ENCODE measurements at places on chromosomes 7 and 10. TPM values are rescaled to one million over a fixed set of nuclear protein-coding genes. Genes with fewer than 3 reads are reported as not detected.

DNA sequence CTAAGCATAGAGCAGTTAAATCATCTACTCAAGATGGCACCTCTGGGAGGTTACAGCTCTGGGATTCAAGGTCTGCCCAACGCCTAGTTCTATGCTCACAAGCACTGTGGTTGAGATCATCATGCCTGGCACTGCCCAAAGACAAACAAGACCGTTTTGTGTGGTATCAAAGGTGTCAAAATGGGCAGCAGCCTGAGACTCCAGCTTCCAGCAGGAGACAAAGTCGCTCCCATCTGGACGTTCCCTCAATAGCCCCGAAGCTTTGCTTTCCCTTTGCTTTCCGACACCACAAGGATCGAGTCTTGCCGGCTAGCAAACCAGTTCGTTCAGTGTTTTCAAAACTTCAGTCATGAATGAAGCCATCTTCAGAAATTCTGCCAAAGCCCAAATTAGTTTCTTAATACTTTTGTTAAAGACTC is 5.1 kb downstream of the HABP2 start:
- DNase-seq, result no peak

The MYL7 gene
- total RNA-seq, result not detected

- no peak for DNase-seq
Measured at GRCh38 chr7:128380483-128381106, 19.1 kb upstream of the PRRT4 start.

DNA sequence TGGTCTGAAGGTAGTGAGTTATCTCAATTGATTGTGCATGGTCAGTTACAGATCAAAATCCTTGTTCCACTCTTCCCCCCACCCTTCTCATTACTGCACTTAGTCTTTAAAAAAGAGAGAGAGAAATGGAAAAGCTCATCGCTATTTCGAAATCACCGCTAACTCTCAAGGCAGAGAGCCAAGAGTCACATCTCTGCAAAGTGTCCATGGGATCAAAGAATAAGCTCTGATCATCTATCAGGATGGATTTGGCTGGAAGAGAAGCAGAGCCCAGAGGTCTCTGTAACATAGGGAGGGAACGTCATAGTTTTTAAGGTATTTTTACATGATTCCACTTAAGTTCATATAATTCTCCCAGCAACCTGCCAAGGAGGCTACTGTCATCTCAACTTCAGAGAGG is 30.0 kb upstream of the MYH16 start:
- no peak for DNase-seq

The CCL24 gene
- 2.2 TPM for total RNA-seq

DNA sequence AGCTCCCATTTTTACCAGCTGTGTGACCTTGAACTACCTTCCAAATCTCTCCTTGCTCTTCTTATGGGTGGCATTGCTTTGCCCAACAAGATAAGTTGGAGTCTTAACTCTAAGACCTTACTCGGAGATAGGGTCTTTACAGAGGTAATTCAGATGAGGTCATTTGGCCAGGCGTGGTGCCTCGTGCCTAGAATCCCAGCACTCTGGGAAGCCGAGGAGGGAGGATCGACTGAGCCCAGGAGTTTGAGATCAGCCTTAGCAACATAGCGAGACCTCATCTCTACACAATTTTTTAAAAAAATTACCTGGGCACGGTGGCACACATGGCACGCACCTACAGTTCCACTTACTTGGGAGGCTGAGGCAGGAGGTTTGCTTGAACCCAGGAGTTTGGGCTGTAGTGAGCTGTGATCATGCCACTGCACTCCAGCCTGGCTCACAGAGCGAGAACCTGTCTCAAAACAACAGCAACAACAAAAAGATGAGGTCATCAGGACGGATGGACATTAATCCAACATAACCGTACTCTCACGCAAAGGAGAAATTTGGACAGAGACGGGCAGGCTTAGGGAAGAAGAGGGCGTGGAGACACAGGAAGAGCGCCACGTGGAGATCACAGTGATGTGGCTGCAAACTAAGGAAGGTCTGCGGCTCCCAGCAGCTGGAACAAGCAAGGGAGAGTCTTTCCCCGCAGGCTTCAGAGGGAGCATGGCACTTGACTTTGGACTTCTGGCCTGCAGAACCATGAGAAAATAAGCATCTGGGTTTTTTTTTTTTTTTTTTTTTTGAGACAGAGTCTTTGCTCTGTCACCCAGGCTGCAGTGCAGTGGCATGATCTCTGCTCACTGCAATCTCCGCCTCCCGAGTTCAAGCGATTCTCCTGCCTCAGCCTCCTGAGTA is 122.3 kb upstream of the CARD11 start:
- DNase-seq, result no peak

- no peak for DNase-seq
Measured at GRCh38 chr10:130042381-130042780, 68.2 kb downstream of the C10orf143 start.

The SLC25A28 gene
- 13.8 TPM for total RNA-seq

- no peak for DNase-seq
Measured at GRCh38 chr10:46096909-46097575, 51.0 kb upstream of the MSMB start.

DNA sequence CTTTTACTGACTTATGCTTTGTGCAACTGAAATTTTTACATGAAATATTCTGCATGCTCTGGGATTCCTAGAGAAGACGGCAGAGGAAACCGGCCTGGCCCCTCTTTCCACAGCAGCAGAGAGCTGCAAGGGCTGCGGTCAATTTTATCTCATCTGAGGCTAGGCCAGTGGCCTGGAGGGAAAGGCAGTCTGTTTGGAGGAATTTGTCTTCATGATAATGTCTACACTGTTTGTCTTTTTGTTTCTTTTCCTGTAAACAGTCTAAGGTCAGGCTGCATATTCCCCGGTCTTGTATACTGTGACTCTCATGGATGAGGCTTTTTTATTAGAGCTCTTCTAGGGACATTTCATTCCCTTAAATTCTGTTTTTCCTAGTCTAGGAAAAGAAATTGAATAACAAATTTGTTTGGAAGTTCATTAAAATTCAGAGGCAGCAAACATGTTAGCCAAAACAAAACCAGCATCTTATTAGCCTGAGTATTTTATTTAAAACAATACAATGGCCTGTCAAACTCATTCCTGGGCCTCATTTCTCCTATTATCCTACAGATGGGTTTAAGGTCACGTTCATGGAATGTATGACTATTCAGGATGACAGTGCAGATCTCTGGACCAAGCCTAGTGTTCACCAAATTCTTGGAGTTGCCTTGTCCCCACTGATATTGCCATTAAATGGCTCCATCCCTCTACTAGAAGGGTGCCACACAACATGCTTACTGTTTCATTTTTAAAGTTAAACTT is 26.4 kb downstream of the LAMB4 start:
- no peak for DNase-seq

GRCh38 chr7:95276114-95276513 is 48.2 kb downstream of the PON1 start:
- no peak for DNase-seq

The POU6F2 gene
- total RNA-seq, result 1.6 TPM

GRCh38 chr10:4391683-4392082 is 434.3 kb upstream of the AKR1E2 start:
- DNase-seq, result no peak

The LRRC17 gene
- total RNA-seq, result not detected

GRCh38 chr10:114102256-114102655 is 58.6 kb downstream of the ADRB1 start:
- no peak for DNase-seq

- no peak for DNase-seq
Measured at GRCh38 chr10:100655326-100655759, 90.0 kb upstream of the PAX2 start.

DNA sequence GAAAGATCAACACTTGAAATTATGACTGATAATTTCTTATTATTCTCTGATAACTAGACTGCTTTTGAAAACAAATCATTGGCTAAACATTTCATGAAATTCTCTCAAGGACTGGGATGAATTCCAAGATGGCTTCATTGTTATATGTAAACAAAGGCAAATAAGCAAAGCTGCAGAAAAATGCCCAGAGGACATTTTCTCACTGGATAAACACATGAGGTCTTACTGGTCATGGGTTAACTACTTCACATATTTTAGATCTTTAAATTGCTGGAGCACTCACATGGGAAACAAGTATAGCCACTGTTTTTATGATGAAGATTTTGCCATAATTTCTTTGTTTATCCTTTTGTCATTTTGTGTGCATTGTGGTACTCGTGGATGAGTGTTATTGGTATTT is 239.1 kb downstream of the PHF14 start:
- DNase-seq, result no peak

The LIMK1 gene
- total RNA-seq, result 11.8 TPM

The CFAP58 gene
- total RNA-seq, result 0.41 TPM

The FANK1 gene
- total RNA-seq, result 1.7 TPM
